ENCODE measurements at places on chromosomes 3 and 15. TPM values are rescaled to one million over a fixed set of nuclear protein-coding genes. Genes with fewer than 3 reads are reported as not detected.

DNA sequence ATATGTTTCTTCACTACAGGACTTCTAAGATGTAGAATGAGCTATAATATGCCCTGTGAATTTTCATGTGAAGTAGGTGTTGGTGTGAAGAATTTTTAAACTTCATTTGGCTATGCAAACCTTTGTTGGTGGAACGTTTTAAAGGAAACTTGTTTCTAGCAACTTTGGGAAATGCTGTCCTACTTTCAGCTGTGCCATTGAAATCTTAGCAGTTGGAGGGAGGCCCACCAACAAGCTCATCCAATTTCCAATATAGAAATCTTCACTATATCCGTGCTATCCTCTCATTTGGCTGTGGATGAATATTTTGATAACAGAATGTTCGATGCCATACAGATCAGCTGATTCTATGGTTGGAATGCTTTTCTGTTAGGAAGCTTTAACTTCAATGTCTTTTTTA lies 51.3 kb downstream of the GRM7 start:
- DNase-seq: no peak

- no peak for DNase-seq
Measured at GRCh38 chr15:94582368-94582767, 351.0 kb downstream of the MCTP2 start.

DNA sequence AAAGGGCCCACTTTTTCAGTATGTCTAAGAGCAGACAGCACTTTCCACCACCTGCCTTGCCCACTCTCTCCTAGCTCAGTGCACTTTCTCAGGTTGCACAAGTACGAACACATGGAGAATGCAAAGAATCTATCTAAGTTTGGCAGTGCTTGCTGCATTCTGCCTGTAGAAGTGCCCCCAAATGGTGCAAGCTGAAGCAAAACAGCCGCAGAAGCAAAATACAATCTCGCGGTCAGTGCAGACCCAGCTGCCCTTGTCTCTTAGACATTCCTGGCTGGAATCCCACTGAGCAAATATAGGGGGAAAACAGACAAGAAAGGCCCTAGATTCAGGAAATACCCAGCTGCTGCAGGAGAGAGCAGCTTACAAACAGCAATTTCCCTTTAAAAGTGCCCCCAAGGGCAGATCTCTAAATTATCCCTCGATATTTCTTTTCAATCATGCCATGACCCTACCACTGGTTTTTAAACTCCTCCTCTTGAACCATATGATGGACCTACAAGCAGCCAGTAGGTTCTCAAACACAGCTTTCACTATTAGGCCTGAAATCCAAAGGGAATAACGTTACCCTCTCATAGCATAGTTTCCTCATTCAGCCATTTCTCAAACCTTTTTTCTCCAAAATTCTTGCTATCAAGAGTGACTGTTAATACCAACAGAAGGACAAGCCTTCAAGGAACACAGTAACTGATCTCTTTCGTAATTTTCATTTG lies 67.0 kb downstream of the TNIK start:
- DNase-seq: no peak

DNA sequence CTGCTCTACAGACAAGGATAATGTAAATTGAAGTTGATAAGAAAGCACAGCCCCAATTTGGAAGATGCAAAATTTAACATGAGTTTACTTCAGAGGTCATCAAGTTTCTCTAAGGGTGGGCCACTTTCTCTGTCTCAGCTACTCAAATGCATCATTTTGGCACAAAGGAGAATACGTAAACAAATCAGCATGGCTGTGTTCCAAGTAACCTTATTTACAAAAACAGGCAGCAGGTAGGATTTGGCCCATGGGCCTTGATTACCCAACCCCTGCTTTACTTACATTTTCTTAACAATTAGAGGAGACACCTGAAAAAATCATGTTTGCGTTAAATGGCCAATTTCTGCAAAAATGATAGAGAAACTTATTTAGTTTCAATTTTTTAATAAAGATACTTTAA lies 181.7 kb downstream of the GBE1 start:
- no peak for DNase-seq

Gene HYAL1
- 1.8 TPM for total RNA-seq

Gene LDHAL6B
- total RNA-seq: not detected

Gene ARGFX
- not detected for total RNA-seq

Measured in esophagus squamous epithelium (tissue), 5 donors.